Suprapubic skin (tissue), 4 donors: ENCODE measurements at places on chromosomes 1 and 21. TPM values are rescaled to one million over a fixed set of nuclear protein-coding genes. Genes with fewer than 3 reads are reported as not detected.

The SON gene
- total RNA-seq = 232 TPM

The AGMAT gene
- not detected for total RNA-seq

The PBX1 gene
- total RNA-seq = 15.2 TPM

The PLA2G2D gene
- not detected for total RNA-seq

The NPR1 gene
- total RNA-seq = 4.7 TPM

- DNase-seq = no peak
These were observed 2.9 kb upstream of the TSPAN2 start for GRCh38 chr1:115092175-115092574.
